ENCODE measurements at places on chromosomes 13 and 19.

- DNase-seq, result peak; percentile 81
Measured at GRCh38 chr13:98549006-98549727, 27.7 kb downstream of the STK24 start.

GRCh38 chr13:48233046-48233888 lies at the start of gene ITM2B:
TSS of gene ITM2B (plus strand) at chr13:48233206. CDS start at chr13:48233361, 155 bp downstream.
- DNase-seq, result peak; percentile 67

GRCh38 chr13:51048616-51049015 lies 62.5 kb downstream of the C13orf42 start:
- no peak for DNase-seq

DNA sequence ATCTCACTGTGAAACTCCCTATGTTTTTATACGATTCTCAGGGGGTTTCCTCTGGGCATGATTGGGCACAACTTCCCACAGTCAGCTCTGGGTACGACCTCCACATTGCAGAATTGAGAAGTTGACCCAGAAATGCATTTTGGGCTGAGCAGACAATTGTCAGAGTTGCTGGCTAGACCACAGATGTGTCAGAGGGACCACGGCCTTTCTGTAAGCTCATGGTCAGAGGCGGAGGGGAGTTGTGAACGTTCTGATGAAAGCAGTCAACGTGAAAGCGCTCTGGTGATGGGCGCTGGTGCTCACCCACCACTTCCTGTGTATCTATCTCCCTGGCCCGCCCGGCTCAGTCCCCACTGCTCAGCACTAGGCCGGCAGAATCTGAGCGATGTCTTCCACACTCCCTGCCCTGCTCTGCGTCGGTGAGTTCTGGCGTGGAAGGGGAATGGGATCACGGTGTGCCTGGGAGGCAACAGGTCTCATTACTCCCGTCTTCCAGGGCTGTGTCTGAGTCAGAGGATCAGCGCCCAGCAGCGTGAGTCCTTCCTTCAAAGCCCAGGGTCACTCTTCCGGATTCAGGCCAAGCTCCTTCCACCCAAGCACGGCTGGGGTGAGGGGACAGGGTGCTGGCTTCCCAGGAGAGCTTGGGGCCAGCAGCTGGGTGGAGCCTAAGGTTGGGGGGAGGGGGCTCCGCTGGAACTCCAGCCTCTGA lies at the start of gene NCR1:
Gene NCR1 (plus strand): TSS at position 346 of the 709 bp plus-strand sequence. CDS start 40 bp downstream, at position 386.
- DNase-seq, result no peak

DNA sequence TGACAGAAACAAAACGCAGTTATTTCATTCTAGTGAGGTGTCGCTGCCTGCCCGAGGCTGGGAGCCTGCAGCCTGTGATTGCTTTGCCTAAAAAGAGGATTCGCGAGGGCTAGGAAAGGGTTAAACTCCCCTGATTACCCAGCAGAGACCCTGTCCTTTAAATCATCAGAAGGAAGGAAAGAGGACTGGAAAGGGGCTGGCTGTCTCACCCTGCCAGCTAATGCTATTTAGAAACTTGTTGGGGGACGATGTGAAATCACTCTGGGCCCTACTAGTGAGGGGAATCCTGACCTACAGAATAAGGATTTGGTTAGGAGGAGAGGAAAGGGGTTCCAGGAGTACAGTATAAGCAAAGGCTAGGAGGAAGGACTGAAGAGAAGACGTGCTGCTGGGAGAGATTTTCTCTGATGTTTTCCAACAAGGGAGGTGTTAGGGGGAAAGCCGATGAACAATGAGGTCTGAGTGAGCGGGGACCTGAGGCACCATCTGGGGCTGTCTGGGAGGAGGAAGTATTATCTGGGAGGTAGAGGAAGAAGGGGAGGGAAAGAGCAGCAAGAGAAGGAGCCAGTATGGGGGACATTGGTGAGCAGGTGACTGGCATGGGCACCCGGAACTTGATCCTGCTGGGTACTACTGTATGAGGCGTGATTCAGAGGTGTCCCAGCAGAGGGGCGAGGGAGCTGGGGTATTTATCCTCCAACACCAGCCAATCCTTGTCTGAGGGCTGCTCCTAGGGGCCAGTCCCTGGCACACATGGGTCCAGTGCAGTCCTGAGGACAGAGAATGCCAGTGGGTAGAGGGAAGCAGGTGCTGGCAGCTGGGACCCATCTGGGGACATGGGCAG lies 55.7 kb upstream of the PTPRS start:
- DNase-seq, result no peak
